Activated naive CD8-positive, alpha-beta T cell treated with anti-CD3 and anti-CD28 coated beads for 36 hours (primary cell): ENCODE measurements at places on chromosomes 5 and 9. TPM values are rescaled to one million over a fixed set of nuclear protein-coding genes. Genes with fewer than 3 reads are reported as not detected.

DNA sequence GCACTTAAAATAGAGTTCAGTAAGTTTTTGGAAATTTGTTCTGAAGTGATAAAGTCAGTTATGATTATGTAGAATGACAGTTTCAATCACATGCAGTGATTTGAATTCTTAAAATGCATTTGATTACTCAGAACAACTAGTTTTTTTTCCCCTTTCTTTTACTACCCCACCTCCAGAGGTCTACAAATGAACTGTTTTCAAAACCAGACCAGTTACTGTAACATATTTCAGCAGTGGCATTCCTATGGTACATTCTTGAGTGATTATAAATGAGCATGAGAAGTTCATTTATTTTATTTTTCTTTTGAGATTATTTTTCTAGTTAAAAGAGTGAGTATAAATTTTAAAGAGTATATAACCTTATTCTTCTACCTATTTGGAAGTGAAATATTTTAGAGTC lies 71.6 kb downstream of the NNT start:
- DNase-seq: no peak

DNA sequence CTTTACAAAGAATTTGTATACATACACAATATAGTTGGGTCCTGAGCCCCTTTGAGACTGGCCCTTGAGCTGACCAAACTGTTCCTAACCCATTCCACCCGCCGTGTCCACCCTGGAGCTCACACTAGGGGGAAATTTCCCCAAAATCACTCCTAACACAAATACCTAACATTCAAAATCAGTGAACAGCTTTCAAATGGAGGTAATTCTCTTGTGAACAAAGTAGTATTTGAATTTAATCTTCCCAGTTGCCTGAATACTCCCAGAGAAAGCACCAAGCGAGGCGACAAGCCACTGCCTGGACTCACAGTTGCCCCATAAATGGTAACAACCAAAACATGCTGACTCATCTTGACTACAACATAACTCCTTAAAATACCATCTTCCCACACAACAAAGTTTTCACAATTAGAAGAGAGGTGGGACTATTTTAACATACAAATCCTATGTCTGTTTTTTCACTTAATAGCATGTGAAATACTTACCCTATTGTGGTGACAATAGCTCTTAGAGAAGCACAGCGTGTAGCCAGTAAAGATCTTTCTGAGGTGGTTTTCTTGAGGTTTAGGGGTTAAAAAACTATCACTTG lies 31.7 kb upstream of the SCAMP1 start:
- no peak for DNase-seq

- no peak for DNase-seq
Measured at GRCh38 chr9:133813749-133814585, 75.8 kb upstream of the SARDH start.

The IFNA21 gene
- total RNA-seq: not detected
